ENCODE measurements at places on chromosomes 1 and 21. TPM values are rescaled to one million over a fixed set of nuclear protein-coding genes. Genes with fewer than 3 reads are reported as not detected.

DNA sequence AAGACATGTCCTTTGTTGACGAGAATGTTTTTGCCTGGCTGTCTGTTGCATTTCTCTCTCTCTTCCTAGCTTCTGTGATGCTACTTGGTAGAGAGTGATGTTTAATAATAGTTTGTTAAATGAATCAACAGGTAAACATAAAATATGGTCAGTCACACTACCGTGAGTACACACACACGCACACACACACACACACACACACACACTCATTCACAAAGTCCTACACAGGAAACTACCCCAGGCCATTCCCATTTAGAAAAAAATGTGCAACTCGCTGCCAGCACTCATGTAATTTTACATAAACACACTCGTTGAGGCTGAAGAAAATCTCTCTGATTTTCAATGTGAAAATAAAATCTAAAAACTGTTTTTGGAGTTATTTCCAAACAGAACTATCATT, 38.7 kb downstream of the RUNX1 start:
- no peaks in the 10 kb centered on the region for H3K36me3 ChIP-seq
- no peaks in the 10 kb centered on the region for H3K4me1 ChIP-seq
- H3K27ac ChIP-seq, result no peak overlapping the region
- H3K4me3 ChIP-seq, result no peak overlapping the region
- no peaks in the 10 kb centered on the region for H3K27me3 ChIP-seq

DNA sequence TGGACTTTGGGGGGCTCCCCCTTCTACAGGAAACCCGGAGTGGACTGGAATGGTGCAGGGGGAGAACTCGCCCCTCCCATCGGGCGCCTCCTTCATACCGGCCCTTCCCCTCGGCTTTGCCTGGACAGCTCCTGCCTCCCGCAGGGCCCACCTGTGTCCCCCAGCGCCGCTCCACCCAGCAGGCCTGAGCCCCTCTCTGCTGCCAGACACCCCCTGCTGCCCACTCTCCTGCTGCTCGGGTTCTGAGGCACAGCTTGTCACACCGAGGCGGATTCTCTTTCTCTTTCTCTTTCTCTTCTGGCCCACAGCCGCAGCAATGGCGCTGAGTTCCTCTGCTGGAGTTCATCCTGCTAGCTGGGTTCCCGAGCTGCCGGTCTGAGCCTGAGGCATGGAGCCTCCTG, at the start of gene TNFRSF14:
Gene TNFRSF14 (plus strand): TSS at position 95 of the 401 bp plus-strand sequence. CDS start 294 bp downstream, at position 389.
- no peaks in the 10 kb centered on the region for H3K36me3 ChIP-seq
- DNase-seq, result peak; percentile 65
- peaks cover 34% of the 10 kb centered on the region for H3K4me1 ChIP-seq

DNA sequence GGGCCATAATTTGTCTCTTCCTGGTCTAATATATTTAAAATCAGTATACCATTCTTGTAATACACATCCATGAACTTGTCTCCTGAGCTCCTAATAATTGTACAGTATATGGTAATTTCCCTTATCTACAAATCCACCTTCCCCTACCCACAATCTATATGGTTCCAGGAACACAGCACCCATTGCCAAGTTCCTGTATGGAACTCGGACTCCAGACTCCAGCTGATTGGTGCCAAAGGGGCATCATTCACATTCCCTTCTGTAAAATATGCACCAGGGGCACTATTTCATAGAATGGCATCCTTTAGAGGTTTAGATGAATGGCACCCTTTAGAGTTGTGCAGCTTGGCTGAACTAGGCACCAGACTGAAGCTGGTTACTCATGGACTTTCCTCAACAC, 58.8 kb upstream of the ZSWIM5 start:
- H3K27me3 ChIP-seq, result no peaks in the 10 kb centered on the region
- H3K4me3 ChIP-seq, result no peak overlapping the region
- no peak for DNase-seq
- no peak overlapping the region for H3K27ac ChIP-seq
- H3K36me3 ChIP-seq, result no peaks in the 10 kb centered on the region

The KRTAP19-1 gene
- total RNA-seq, result not detected

The TIE1 gene
- total RNA-seq, result 23.6 TPM
